ENCODE measurements at places on chromosomes 4 and X. TPM values are rescaled to one million over a fixed set of nuclear protein-coding genes. Genes with fewer than 3 reads are reported as not detected.

GRCh38 chr4:56078866-56079265 lies 130.1 kb downstream of the CEP135 start:
- no peak overlapping the region for H3K27ac ChIP-seq
- no peaks in the 10 kb centered on the region for H3K27me3 ChIP-seq
- H3K4me3 ChIP-seq = no peak overlapping the region

- no peak for DNase-seq
- H3K36me3 ChIP-seq = no peaks in the 10 kb centered on the region
- H3K27me3 ChIP-seq = no peaks in the 10 kb centered on the region
- no peak overlapping the region for H3K4me3 ChIP-seq
- H3K27ac ChIP-seq = no peak overlapping the region
Measured at GRCh38 chr4:3283916-3284315, 8.9 kb upstream of the RGS12 start.

- H3K4me1 ChIP-seq = no peaks in the 10 kb centered on the region
- no peak for DNase-seq
- H3K27ac ChIP-seq = no peak overlapping the region
- H3K36me3 ChIP-seq = no peaks in the 10 kb centered on the region
Measured at GRCh38 chr4:153733751-153734448, 25.9 kb downstream of the RNF175 start.

- no peaks in the 10 kb centered on the region for H3K4me1 ChIP-seq
- H3K27me3 ChIP-seq = no peaks in the 10 kb centered on the region
- H3K4me3 ChIP-seq = no peak overlapping the region
- H3K27ac ChIP-seq = no peak overlapping the region
- no peak for DNase-seq
Measured at GRCh38 chrX:9864011-9864410, 77.8 kb downstream of the SHROOM2 start.

DNA sequence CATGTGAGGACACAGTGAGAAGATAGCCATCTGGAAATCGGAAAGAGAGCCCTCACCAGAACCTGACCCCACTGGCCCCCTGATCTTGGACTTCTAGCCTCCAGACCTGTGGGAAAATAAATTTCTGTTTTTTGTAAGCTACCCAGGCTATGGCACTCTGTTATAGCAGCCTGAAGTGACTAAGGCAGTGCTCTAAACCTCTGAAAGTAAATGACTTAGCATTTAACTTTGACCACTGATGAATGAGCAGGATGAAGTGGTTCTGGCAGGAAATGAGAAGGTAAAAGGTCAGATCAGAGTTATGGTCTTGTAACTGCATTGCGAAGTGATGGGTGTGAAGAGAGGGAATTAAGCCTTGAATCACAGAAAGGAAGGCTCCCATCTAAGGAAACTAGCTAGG lies 17.0 kb downstream of the GPAT3 start:
- DNase-seq = no peak
- H3K27ac ChIP-seq = no peak overlapping the region
- no peaks in the 10 kb centered on the region for H3K27me3 ChIP-seq
- no peak overlapping the region for H3K4me3 ChIP-seq
- no peaks in the 10 kb centered on the region for H3K36me3 ChIP-seq

GRCh38 chr4:24104158-24104565 lies 214.3 kb upstream of the PPARGC1A start:
- peak overlapping the region; percentile 32 for H3K27ac ChIP-seq
- peaks cover 21% of the 10 kb centered on the region for H3K4me1 ChIP-seq
- no peak overlapping the region for H3K4me3 ChIP-seq
- DNase-seq = no peak

GRCh38 chrX:119223783-119224182 lies 12.3 kb upstream of the PGRMC1 start:
- no peak overlapping the region for H3K4me3 ChIP-seq
- no peaks in the 10 kb centered on the region for H3K36me3 ChIP-seq
- no peak for DNase-seq
- H3K4me1 ChIP-seq = no peaks in the 10 kb centered on the region
- H3K27ac ChIP-seq = no peak overlapping the region
- no peaks in the 10 kb centered on the region for H3K27me3 ChIP-seq

DNA sequence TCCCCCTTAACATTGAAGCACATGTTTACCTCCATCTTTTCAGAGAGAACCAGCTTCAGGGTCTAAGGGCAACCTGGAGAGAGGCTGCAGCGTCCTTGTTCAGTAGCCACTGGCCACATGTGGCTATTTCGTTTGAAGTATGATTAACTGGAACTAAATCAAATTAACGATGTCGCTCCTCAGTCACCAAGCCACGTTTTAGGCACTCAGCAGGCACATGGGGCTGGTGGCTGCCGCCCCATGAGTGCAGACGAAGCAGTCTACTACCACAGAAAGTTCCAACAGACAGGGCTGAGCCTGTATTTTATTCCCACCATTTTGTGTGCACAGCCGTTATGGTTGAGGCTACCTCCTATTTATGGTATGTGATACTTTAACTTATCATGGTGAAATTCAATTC lies 99.4 kb downstream of the WFS1 start:
- no peak overlapping the region for H3K4me3 ChIP-seq
- DNase-seq = no peak
- no peaks in the 10 kb centered on the region for H3K36me3 ChIP-seq
- H3K4me1 ChIP-seq = no peaks in the 10 kb centered on the region
- no peaks in the 10 kb centered on the region for H3K27me3 ChIP-seq
- H3K27ac ChIP-seq = no peak overlapping the region

GRCh38 chr4:54727346-54727745 lies 69.6 kb downstream of the KIT start:
- H3K27ac ChIP-seq = no peak overlapping the region
- H3K27me3 ChIP-seq = no peaks in the 10 kb centered on the region
- no peak for DNase-seq
- H3K4me1 ChIP-seq = peaks cover 4% of the 10 kb centered on the region
- no peak overlapping the region for H3K4me3 ChIP-seq
- no peaks in the 10 kb centered on the region for H3K36me3 ChIP-seq

DNA sequence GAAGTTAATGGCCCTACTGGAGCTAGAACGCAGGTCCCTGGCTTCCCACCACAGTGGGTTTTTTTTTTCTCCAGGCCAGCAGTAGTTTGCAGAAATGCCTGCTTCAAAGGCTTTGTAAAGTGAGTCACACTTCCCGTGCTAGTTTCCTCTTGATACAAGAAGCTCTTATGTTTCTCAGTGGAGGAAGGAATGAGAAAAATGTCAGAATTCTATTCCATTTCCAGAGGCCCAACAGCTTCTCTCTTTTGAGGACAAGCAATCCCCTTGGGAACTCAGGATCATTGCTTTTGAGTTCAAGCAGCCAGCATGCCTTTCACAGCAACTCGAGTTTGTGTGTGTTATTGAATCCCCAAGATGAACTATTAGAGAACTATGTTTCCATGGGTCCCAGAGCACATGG lies 134.3 kb downstream of the GUCY2F start:
- H3K4me3 ChIP-seq = no peak overlapping the region
- no peaks in the 10 kb centered on the region for H3K27me3 ChIP-seq
- no peak for DNase-seq
- no peaks in the 10 kb centered on the region for H3K4me1 ChIP-seq

GRCh38 chr4:102494603-102495002 lies 6.6 kb upstream of the NFKB1 start:
- no peaks in the 10 kb centered on the region for H3K36me3 ChIP-seq
- H3K4me3 ChIP-seq = no peak overlapping the region
- no peak overlapping the region for H3K27ac ChIP-seq
- DNase-seq = no peak

DNA sequence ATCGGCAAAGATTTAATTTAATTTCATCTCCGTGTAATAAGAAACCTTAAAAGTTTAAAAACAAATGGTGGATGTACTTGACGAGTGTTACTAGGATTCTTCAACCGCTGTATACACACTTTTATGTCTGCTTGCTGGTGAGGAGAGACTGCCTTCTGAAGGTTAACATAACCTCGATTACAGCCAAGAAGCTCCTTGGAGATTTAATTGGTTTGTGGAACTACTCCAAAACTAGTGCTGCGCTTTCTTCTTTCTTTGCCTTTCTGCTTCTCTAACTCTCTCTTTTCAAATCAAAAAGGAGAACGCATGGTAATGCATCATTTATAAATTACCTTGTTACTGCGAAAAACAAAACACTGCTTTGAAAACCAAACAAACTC lies 109.0 kb downstream of the ANTXR2 start:
- H3K27me3 ChIP-seq = no peaks in the 10 kb centered on the region
- H3K4me1 ChIP-seq = no peaks in the 10 kb centered on the region
- H3K4me3 ChIP-seq = no peak overlapping the region
- peaks cover 14% of the 10 kb centered on the region for H3K36me3 ChIP-seq
- DNase-seq = no peak

DNA sequence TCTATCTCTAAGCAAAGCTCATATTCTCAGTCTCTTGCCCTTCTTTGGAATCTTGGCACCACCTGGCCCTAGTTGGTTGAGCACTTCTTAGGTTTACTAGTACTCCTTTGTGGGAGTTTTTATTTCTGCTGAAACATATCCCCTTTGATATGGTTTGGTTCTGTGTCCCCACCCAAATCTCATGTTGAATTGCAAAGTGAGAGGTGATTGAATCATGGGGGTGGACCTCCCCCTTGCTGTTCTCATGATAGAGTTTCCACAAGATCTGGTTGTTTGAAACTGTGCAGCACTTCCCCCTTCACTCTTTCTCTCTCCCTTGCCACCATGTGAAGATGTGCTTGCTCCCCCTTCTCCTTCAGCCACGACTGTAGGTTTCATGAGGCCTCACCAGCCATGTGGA lies 22.2 kb upstream of the SYNPO2 start:
- no peak overlapping the region for H3K27ac ChIP-seq
- no peaks in the 10 kb centered on the region for H3K4me1 ChIP-seq
- H3K27me3 ChIP-seq = no peaks in the 10 kb centered on the region
- no peaks in the 10 kb centered on the region for H3K36me3 ChIP-seq
- no peak for DNase-seq
- H3K4me3 ChIP-seq = no peak overlapping the region

DNA sequence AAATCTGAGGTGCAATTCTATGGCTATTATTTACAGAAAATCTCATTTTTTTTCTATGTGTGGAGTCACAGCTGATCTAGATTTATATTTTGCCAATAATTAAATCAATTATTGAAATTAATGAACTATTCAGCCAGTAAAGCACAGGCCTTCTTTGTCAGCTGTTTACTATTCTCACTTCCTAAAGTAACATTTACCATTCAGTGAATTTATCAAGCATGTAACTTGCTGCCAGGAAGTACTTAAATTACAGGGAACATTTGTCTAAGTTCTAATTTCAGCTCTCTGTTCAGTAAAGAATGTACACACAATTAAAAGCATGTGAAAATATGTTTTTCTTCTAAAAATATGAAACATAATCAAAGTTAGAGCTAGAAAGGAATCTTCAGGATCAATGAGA lies 79.3 kb downstream of the DTHD1 start:
- H3K4me3 ChIP-seq = no peak overlapping the region
- H3K27me3 ChIP-seq = no peaks in the 10 kb centered on the region
- H3K27ac ChIP-seq = no peak overlapping the region

DNA sequence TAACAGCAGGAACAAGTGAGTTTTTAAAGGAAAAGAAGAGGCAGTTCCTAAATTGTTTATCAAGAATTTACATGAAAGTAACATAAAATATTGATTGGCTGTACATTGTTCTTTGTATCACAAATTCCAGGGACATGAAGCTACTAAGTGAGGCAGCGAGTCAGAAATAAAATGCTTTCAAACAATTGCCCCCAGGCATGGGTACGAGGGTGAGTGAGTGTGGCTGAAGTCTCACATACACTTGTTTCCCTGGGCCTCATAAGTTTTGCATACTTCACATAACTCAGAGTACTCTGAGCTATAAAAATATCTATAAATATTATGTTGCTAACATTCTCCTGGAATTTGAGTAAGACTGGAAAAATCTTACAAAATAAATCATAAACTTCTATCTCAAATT lies 511.6 kb upstream of the PRKX start:
- no peak for DNase-seq
- no peaks in the 10 kb centered on the region for H3K4me1 ChIP-seq
- no peaks in the 10 kb centered on the region for H3K36me3 ChIP-seq
- no peaks in the 10 kb centered on the region for H3K27me3 ChIP-seq
- H3K27ac ChIP-seq = no peak overlapping the region

GRCh38 chr4:181213551-181213950 lies 1029.7 kb upstream of the TENM3 start:
- no peaks in the 10 kb centered on the region for H3K27me3 ChIP-seq
- DNase-seq = no peak
- no peaks in the 10 kb centered on the region for H3K36me3 ChIP-seq
- no peak overlapping the region for H3K4me3 ChIP-seq
- no peaks in the 10 kb centered on the region for H3K4me1 ChIP-seq

DNA sequence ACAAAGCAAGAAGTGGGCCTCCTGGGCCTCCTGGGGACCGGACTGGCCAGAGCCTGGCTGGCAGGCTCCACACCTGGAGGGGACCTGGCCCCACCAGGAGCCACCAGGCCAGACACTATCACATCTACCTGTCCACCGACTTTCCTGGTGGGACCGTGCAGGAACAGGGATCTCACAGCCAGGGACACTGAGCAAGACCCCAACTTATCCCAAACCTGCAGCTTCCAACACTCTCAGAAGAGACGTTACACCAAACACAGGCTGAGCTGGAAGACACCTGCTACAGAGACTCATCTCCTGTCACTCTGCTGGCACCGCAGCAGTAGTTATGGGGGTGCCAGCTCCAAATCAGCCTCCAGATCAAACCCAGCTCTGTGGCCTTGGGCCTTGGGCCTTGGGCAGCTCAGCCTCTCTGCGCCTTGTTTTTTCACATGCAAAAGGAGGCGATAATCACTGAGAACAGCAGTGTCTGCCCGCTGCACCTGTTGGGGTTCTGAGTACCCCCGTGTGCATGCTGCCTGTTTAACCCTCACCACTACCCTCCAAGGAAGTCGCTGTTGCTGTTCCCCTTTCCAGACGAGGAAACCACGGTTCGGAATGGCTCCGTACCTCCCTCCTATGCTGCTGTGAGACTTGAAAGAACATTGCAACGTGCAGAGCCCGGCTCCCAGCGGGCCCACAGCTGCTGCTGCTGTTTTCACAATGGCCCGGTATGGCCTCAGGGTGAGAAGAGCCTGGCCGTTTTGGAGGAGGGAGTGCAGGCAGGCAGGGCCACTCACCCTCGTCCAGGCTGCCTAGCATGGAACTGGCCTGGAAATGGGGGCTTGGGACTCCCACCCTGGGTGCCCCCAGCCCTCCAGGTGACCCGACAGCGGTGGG lies 69.6 kb downstream of the ADRA2C start:
- H3K27me3 ChIP-seq = no peaks in the 10 kb centered on the region
- H3K27ac ChIP-seq = no peak overlapping the region
- H3K4me1 ChIP-seq = no peaks in the 10 kb centered on the region
- H3K4me3 ChIP-seq = no peak overlapping the region
- DNase-seq = no peak
- no peaks in the 10 kb centered on the region for H3K36me3 ChIP-seq

GRCh38 chr4:78558410-78558809 lies 6.8 kb downstream of the ANXA3 start:
- no peak overlapping the region for H3K4me3 ChIP-seq
- peak overlapping the region; percentile 14 for H3K27ac ChIP-seq
- no peaks in the 10 kb centered on the region for H3K27me3 ChIP-seq
- no peak for DNase-seq

GRCh38 chrX:139559383-139560042 lies 29.0 kb downstream of the F9 start:
- DNase-seq = no peak
- H3K4me3 ChIP-seq = no peak overlapping the region
- H3K27ac ChIP-seq = no peak overlapping the region
- H3K36me3 ChIP-seq = no peaks in the 10 kb centered on the region

GRCh38 chrX:30283456-30284200 lies 25.6 kb downstream of the NR0B1 start:
- DNase-seq = no peak
- H3K27ac ChIP-seq = no peak overlapping the region
- no peaks in the 10 kb centered on the region for H3K27me3 ChIP-seq
- no peaks in the 10 kb centered on the region for H3K36me3 ChIP-seq
- no peaks in the 10 kb centered on the region for H3K4me1 ChIP-seq

The LPAR4 gene
- 0.39 TPM for total RNA-seq

The SRPK3 gene
- total RNA-seq = 24.6 TPM

The BEND4 gene
- total RNA-seq = not detected

The NUDT10 gene
- total RNA-seq = 0.79 TPM

The GIMD1 gene
- total RNA-seq = not detected

The CT83 gene
- not detected for total RNA-seq

The USP17L20 gene
- total RNA-seq = not detected

The RASSF6 gene
- not detected for total RNA-seq
